ENCODE measurements at places on chromosomes 12 and 14.

DNA sequence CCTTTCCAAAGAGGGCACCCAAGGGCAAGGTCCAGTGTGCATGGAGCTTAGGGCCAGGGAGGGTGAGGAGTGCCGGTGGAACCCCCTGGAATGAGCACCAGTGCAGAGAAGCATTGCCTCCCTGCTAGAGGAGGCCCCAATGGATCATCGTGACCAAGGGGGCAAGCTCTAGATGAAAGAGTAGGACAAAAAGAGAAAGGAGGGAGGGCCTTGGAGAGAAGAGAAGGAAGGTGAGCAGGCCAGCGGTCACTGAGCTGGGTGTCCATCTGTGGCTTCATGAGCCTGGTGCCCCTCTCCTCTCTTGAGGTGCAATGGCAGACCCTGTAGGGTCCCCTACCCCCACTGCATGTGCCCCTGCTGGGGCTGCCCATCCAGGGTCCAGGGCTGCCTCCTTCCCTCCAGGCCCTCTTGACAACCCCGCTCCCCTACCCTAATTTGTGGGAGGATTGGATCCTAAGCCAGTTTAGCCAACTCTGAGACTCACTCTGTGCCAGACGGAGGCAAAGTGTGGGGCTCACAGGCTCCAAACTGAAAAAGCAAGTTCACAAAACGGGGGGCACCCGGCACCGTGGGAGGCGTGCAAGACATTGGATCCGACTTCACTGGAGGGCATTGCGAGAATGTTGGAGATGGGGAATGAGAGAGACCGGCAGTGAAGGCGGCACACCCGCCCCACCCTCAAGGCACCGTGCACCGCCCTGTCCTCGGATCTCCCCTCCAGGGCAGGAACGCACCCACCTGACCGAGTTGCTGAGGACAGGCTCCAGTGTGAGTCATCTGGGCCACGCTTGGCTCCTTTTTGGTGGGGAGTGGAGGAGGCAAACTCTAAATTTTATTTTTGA is 207.5 kb downstream of the KIF26A start:
- DNase-seq = no peak

DNA sequence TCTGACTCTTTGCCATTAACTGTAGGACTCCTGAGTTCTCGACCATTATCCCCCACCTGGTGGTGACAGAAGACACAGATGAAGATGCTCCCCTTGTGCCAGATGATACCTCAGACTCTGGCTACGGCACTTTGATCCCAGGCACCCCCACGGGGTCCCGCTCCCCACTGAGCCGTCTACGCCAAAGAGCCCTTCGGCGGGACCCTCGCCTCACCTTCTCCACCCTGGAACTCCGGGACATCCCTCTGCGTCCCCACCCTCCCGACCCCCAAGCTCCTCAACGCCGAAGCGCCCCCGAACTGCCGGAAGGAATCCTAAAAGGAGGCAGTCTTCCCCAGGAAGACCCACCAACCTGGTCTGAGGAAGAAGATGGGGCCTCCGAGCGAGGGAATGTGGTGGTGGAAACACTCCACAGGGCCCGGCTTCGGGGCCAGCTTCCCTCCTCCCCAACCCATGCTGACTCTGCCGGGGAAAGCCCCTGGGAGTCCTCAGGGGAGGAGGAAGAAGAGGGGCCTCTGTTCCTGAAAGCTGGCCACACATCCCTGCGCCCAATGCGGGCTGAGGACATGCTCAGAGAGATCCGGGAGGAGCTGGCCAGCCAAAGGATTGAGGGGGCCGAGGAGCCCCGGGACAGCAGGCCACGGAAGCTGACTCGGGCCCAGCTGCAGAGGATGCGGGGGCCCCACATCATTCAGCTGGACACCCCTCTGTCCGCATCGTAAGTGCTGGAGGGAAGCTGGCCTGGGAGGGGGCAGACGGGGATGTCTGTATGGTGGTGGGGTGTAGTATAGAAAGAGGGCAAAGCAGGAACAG is 14.4 kb downstream of the TNFRSF1A start:
- no peak for DNase-seq

GRCh38 chr14:66405158-66405557 is 81.0 kb upstream of the CCDC196 start:
- DNase-seq = peak; percentile 55

- DNase-seq = no peak
These were observed 1146.8 kb downstream of the FSCB start for GRCh38 chr14:43360239-43360638.

- no peak for DNase-seq
These were observed 16.4 kb downstream of the ZNF410 start for GRCh38 chr14:73903028-73903427.

DNA sequence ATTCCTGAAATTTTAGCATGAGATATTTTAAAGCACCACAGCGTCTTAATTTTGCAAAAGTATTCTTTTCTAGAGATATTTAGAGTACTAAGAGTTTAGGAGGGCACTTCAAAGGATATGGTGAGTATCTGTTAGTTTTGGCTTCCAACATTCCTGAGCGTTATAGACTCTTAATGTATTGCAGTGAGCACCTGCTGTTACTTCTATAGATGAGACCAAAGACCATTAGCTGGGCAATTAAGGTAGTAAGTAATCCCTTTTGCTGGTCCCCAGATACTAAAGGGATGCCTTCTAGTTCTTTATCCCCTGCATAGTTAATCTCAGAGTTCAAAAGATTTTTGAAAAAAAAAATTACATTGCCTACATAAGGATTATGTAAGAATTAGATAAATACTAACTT is 975.6 kb downstream of the GALC start:
- DNase-seq = no peak
